ENCODE measurements at places on chromosomes 1 and 21.

GRCh38 chr1:173193639-173194038, 13.5 kb downstream of the TNFSF4 start:
- DNase-seq = no peak

- no peak for DNase-seq
Observed at GRCh38 chr1:76198452-76198851, 123.9 kb downstream of the ST6GALNAC3 start.

GRCh38 chr1:3814065-3814464, 17.8 kb upstream of the LRRC47 start:
- no peak for DNase-seq

GRCh38 chr1:10753299-10753698, 43.1 kb downstream of the CASZ1 start:
- no peak for DNase-seq

DNA sequence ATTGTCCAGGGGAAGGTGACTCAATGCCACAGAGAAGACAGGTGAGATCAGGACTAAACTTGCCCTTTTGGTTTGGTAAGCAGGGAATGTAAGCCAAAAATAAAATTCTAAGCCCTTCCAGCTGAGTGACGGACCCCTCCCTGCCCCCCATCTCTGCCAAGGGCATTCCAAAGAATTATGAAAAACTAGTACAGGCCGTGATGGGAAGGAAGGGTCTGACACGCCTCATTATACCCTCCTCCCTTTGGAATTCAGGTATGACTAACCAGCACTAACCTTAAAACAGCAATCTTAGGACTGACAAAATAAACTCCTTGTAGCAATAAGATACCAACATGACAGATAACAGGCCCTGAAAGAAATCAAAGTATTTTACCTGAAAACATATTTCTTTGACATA, 99.6 kb downstream of the GABPA start:
- DNase-seq = no peak
